ENCODE measurements at places on chromosomes 5 and 9.

GRCh38 chr9:133309608-133310007 lies 26.4 kb downstream of the SURF6 start:
- DNase-seq, result no peak

- no peak for DNase-seq
Observed at GRCh38 chr5:176166427-176166826, 71.8 kb upstream of the SIMC1 start.

DNA sequence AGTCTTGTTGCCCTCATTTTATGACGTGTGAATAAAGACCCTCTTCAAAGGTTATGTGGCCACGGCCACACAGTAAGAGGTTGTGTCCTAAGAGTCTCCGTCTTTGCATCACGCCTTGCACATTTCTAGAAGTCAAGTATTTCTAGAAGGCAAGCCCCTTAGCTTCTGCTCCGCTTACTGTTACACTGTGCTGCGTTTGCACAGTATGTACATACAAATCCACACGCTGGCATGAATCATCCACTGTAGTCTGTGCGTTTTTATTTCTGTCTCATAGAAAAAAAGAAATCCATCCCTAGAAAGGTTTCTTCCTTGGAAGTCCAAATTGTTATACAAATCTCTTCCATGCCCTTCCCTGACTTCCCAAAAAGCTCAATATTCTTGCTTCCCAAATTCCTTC lies 21.4 kb upstream of the ICE1 start:
- DNase-seq, result no peak

DNA sequence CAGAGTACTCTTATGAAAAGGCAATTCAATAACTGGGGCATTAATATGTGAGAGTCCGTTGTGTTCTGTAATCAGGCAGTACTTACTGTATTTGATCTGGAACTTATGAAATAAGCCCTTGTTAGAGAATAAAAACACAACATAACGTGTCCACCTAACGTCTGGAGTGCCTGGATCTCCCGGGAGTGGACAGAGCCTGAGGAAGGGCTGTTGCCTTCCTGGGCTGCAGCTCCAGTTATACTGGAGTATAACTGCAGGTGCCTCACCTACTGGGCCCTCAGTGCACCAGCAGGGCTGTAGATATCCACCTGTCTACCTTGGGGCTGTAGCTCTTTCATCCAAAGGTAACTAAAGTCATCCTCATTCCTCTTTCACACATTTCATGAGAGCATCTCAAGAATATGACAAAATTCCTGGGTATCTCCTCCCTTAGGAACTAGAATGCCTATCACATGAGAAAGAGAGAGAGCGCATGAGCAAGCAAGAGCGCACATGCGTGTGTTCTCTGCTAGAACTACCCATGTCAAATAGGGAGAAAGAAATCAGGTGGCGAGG lies 200.1 kb downstream of the GAPVD1 start:
- no peak for DNase-seq

DNA sequence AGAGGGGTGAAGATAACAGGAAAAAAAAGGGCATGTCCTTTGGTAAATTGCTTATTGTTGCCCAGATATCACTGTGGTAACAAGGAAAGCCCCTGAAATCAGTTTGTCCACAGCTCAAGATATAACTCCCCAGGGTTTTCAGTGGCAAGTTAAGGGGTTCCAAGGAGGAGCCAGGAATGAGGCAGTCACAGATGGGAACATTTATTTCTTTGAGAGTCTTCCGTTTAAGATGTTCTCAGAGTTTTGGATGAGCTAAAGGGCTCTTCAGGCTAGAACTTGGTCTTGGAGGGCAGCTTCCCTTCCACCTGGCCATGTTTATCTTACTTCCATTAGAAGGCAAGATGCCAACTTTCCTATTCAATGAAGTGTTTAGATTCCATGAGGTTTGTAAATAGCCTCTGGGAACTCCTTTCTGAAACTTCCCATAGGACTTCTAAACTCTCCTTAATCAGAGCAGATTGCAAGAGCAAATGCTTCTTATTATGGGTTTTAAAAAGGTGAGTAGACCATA lies 277.6 kb upstream of the TNC start:
- DNase-seq, result no peak

DNA sequence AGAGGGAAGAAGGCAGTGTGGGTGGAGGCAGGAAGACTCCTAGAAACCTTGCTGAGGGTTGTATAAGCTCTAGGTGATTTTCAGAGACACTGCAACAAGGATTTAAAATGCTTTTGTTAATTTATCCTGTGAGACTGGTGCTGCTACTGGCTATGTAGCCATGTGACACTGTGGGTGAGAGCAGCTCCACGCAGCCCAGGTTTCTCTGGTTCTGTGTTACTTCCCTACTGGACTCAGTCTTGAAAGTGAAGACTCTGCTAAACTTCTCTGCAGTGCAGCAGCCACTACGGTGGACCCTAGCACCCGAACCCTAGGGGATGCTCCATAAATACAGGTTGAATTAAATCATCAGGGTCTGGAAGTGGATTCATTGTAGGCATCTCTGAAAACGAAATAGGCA lies 25.8 kb upstream of the EFNA5 start:
- no peak for DNase-seq

GRCh38 chr5:94375801-94376200 lies 242.6 kb downstream of the KIAA0825 start:
- DNase-seq, result no peak

DNA sequence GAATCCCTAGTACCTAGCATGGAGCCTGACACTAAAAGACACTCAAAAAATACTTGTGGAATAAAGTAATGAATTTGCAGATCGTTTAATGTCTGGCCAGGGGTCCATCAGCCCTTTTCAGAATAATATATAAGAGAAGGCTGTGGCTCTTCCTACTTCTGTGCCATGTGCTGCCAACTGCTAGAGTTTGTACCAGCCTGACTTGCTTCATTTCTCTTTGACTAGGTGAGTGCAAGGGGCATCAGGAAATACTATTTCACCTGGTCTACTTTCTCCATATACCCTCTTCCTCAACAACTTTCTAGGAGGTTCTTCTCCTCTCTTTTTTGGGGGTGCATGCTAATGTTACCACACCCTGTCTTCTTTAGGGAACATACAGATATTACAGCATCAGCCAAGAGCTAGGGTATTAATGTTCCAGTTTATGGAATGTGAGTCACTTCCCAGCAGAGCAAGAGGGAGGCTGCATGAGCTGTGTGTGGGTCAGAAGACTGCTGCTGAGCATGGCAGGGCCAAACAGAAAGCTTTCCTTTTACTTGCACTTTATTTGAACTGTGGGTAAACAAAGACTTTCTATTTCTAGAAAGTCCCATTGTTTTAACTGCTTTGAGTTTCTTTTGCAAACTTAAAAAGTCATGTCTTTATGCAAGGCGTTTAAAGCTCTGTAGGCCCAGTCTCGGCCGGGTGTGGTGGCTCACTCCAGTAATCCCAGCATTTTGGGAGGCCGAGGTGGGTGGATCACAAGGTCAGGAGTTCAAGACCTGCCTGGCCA lies 158.9 kb downstream of the ADAMTSL1 start:
- no peak for DNase-seq

- no peak for DNase-seq
Observed at GRCh38 chr5:65577141-65577540, 14.0 kb downstream of the PPWD1 start.

DNA sequence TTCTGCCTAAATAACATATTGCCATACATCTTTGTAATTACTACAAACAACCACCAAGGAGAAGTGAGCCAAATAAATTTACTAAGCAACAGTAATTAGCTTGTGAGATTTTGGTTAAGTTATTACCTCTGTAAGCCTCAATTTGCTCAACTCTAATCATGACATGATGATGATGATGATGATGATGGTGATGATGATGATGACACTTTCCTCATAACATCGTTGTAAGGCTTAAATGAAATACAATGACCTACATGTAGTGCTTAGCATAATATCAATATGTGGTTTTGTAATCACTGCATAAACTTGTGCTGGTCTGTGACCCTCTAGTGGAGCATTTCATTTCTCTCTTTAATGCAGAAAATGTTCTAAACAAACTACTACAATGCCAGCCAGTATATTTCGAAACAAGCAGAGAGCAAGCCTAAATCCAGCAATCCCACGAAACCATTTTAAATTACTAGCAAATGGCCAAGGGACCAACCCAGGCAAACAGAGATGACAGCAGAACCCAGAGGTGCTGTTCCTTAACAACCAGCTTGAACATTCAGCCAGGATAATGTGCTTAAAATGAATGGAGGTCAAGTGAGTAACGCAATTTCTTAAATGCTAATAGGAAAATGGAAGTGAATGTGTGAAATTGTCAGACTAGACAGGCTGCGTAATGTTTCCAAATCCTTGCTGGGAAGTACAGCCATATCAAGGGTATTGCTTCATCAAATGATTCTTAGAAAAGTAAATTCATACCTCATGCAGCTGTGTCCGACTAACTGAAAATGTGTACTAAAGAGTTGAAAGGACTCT lies 281.9 kb upstream of the PUM3 start:
- DNase-seq, result no peak

GRCh38 chr5:143159031-143159430 lies 244.5 kb downstream of the NR3C1 start:
- DNase-seq, result no peak

DNA sequence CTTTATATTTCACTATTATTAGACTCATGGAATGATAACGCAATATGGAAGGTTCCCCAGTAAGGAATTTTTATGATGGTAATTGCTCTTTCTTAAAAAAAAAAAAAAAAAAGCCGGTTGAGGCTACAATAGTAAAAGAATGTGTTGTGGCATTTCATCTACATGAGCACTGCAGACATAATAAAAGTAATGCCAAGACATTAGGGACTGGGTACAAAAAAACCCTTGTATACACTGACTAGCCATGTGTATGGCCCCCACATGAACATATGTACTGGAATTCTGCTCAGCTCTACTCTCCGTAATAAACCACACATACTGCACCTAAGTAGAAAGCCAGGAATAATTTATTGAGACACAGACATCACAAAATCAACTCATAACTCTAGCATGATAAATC lies 218.4 kb downstream of the ADAMTS6 start:
- no peak for DNase-seq

- DNase-seq, result no peak
Observed at GRCh38 chr5:73367650-73368049, 80.9 kb downstream of the FOXD1 start.

DNA sequence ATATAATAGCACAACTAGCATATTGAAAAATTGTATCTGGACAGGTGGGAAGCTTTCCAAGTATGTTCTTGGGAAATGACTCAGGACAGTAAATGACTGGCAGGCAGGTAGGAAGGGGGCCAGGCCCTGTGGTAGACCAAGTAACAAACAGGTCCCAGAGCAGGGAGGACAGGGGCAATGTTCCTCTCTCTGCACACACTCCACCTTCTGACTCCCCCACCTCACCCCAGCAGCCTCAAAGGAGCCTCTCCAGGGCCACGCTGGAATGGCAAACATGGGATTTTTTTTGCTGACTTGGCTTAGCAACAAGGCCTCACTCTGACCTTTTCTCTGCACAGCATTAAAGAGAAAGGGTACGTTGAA lies 31.1 kb upstream of the IQGAP2 start:
- DNase-seq, result no peak

GRCh38 chr5:1183424-1184162 lies 17.8 kb upstream of the SLC6A19 start:
- DNase-seq, result peak; percentile 52

GRCh38 chr5:103211576-103212561 lies 46.7 kb upstream of the MACIR start:
- DNase-seq, result no peak

DNA sequence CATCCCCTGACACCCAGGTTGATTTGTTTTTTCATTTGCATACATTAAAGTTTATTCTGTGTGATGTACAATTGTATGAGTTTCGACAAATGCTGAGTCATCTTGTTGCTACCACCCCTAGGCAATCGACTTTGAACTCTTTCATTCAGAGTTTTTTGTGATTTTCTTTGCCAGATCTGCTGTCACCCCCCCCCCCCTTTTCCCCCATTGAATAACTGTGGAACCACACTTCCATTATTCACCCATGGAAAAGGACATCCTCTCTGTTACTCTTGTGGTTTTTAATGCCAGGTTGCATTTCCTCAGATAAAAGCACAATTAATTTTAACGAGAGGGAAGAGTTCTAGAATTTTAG lies 13.7 kb upstream of the FAM120AOS start:
- DNase-seq, result no peak

DNA sequence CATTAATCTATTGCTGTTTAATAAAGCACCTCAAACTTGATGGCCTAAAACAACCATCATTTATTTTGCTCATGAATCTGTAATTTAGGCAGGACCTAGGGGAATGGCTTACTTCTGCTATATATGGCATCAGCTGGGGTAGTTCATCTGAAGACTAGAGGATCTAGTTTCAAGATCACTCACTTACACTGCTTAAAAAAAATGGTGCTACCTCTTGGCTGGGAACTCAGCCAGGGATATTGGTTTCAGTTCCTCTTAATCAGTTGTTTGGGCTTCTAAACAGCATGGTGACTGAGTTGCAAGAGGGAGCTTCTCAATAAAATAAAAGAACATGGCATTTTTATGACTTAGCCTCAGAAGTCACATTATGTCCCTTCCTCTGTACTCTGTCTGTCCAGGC lies 142.0 kb downstream of the FAM114A2 start:
- DNase-seq, result no peak

GRCh38 chr5:174553556-174553955 lies 170.8 kb upstream of the MSX2 start:
- no peak for DNase-seq

- no peak for DNase-seq
Observed at GRCh38 chr5:167582886-167583285, 708.6 kb upstream of the WWC1 start.

DNA sequence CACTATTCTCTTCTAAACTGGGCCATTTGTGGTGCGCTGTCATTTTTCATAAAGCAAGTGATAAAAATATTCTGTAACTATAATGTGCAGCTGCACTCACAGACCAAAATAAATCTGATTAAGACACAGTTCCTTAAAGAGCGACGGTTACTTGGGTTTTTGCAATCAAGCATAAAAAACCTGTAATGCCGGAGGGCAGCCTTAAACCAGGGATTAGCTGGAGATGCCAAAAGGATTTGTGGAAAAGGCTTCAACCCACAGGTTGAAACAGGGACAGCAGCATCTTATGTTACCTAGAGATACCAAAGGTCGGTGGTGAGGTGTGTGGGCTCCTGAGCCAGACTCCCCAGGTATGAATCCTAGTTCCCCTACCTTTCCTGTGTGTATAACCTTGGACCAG lies 49.3 kb downstream of the CTNND2 start:
- DNase-seq, result no peak

DNA sequence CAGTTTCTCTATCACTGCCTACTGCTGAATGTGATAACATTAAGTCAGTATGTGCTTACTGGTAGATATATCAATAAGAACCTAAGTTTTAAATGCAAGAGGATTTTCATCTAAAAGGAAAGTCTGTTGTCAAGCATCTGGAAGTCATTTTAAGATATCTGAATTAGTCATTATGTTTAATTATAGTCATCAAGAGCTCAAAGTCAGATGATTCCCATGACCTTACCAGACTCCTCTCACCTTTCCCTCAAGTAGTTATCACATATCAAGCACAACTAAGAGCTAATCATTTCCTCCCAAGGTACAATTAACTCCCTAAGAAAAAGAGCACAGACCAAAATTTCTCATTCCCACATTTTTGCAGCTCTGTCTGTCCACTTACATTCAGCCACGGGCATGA lies 45.5 kb downstream of the PUM3 start:
- DNase-seq, result no peak

Data from Right ventricle myocardium inferior (tissue), 1 donor.